Hepatocyte (in vitro differentiated cells): ENCODE measurements at places on chromosomes 7 and 10. TPM values are rescaled to one million over a fixed set of nuclear protein-coding genes. Genes with fewer than 3 reads are reported as not detected.

FAM237B gene
- not detected in 2 replicates for total RNA-seq

ZSCAN21 gene
- total RNA-seq, result 9.6 and 10.9 TPM in 2 replicates

SPDYE8 gene
- 0.07 TPM in 1 of 2 replicates, not detected in the other for total RNA-seq

FGF8 gene
- not detected in 2 replicates for total RNA-seq

PRKCQ gene
- 0.43 and 0.76 TPM in 2 replicates for total RNA-seq

- no peak for DNase-seq
Measured at GRCh38 chr7:151138153-151138851, 29.2 kb downstream of the GBX1 start.

GRCh38 chr10:133355991-133356390 is 1.8 kb downstream of the FUOM start:
- DNase-seq, result no peak

DNA sequence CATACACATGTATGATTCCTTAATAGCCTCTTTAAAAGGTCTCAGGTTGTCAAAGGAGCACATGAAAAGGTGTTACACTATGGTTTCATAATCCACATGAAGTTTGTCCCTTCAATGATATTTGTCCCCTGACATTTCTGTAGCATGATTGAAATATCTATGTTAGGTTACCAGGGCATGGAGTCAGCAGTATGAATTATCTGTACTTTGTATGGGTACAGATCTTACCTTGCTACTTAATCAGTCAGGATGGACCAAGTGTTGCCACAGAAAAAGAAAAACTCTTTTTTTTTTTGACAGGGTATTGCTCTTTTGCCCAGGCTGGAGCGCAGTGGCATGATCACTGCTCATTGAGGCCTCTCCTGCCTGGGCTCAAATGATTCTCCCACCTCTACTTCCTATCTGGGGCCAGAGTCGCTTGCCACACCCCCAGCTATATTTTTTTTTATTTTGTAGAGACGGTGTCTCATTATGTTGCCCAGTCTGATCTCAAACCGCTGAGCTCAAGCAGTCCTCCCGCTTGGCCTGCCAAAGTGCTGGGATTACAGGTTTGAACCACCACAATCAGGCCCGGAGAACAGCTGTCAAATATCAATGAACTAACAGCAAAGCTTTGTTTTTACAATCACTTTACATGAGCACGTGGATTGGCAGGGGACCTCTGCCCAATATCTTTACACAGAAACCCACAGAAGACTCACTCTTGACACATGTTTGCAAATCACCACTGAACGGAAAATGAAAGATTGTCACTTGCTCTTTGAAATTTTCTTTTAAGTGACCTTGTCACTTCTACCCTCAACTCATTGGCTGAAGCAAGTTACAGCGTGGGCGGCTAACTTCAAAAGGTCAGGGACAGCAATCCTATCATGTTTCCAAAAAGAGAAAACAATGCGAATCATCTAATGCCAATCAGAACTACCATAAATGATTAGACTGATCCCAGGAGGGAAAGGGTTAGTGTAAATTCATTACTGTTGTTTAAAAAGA is 140.2 kb downstream of the PRKG1 start:
- no peak for DNase-seq

DNA sequence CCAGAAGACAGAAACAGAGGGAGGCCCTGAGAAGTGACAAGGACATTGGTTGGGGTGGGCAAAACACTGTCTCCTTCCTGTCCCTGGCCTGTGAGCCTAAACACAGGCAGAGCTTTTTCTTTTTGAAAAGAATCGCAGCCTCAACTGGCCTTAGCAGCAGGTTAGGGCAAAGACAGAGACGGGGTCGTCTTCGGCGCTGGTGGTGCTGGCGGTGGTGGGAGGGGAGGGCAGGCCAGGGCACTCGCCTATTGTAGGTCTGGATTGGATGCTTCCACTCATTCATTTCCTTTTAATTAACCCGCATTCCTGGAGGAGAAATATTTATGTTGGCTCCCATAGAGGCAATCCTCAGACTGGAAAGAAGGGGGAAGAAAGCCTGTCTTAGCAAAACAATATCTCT is 22.6 kb downstream of the WNT8B start:
- no peak for DNase-seq

DNA sequence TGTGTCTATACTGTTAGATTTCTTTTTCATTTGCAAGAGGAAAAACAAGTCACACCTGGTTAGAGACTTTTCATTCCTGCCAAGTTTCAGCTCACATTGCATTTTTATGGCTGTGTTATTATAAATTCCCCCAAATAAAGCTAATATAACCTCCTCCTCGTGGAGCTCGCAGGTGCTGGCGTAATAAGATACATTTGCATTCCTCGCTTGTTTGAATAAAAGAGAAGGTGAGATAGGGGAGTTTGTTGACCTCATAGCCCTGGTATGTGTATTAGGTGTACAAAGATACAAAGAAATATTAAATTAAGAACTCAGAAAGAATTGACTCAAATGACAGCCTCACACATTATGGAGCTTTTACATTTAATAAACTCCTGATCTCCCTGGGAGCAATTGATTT is 257.7 kb upstream of the SP8 start:
- DNase-seq, result no peak

DNA sequence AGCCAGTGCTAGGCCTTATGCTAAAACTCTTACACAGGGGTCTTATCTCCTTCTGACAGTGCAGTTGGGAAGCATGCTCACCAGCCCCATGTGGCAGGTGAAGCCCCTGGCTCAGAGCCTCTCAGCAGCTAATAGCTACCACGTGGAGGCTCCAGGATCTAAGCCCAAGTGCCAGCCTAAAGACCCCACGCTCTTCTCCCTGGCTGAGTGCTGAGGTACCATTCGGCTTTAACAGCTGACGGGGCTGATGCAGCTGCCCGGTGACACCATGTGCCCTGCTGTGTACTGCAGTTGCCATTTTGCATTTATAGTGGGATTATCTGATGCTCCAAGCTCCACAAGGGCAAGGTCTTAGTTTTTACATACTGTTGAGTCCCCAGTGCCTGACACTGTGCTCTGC is 515.7 kb upstream of the GALNT17 start:
- no peak for DNase-seq

GRCh38 chr7:122413339-122413738 is 108.8 kb upstream of the FEZF1 start:
- no peak for DNase-seq

- DNase-seq, result no peak
Measured at GRCh38 chr7:143289421-143289820, 1.3 kb downstream of the CASP2 start.
